NCI-H2029 treated with DMSO at 0.1 percent for 48 hours (cell line): ENCODE measurements at places on chromosomes 3 and 15.

DNA sequence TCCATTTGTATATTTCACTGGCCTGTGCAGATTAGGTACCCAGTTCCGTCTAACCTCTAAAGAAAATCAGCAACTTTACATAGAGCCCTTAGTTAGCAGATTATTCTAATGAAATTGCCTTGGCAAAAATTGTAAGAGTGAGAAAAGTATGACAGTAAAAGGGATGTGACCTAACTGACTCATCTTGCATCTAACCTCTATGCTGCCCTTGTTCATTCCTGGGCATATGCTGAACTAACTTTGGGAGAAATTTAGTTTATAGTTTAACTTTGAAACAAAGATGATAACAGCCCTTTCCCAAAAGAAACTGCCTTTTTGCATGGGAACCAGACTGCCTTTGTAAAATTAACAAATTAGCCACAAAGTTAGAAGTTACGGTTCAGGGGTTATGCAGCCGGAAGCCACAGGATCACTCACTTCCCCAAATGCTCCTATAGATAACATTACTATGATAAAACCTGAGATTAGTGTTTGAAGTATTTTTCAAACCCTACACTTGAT is 839.8 kb upstream of the ALCAM start:
- DNase-seq: no peak

DNA sequence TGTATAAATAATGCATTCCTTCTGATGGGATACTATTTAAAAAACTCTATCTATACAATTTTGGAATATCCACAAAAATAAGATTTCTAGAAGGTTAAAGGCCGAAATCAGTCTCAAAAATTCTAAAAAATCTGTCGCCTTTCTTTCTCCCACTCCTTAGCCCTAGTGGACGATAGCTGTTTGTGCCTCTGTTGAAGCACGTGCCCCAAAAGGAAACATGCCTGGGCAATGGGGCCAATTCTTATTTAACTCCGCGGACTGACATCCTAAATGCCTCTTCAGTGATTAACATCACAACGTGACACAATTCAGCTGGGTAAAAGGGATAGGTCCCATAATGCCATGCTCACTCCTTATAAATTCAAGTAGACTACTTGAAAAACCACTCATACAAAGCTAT is 65.1 kb downstream of the GAP43 start:
- DNase-seq: no peak

GRCh38 chr3:27606537-27606936 is 115.6 kb downstream of the EOMES start:
- no peak for DNase-seq

GRCh38 chr3:144663456-144664436 is 692.1 kb downstream of the DIPK2A start:
- no peak for DNase-seq

DNA sequence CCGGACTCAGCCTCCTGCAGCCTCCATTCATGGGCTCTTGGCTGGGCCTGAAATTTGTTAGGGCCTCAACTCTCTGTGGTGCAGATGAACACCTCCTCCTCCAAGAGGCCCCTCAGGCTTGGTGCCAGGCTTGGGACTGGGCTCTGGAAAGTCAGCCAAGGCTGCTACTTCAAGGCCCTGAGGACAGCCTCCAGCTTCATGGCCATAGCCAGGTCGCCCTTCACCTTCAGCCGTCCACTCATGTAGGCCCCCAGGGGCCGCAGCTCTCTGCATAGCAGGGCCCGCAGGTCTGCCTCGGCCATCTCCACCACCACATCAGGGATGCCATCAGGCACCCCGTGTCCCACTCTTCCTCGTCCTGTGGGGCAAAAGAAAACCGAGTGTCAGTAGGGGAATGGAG is 8.3 kb downstream of the STOML1 start:
- no peak for DNase-seq

GRCh38 chr15:96756146-96756545 is 425.6 kb downstream of the NR2F2 start:
- DNase-seq: no peak

DNA sequence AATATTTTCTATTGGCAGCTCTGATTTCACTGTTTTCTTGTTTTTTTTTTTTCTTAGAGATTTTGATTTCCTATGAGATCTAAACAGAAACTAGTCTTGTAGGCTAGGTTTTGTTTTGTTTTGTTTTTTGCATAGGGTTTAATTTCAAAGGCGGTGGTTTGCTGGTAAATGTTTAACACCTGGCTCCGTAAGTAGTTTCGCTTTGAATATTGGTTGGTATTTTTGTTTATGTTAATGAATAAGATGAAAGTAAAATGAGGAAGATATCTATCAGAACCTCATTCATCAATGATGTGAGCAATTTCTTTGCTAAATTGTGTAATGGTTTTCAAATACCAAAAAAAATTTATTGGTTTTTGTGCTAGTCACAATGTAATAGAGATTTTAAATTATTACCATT is 39.7 kb upstream of the TM4SF1 start:
- DNase-seq: no peak
